Activated naive CD8-positive, alpha-beta T cell treated with anti-CD3 and anti-CD28 coated beads, Interleukin-2, amount 50 U/mL, for 16 hours (primary cell): ENCODE measurements at places on chromosomes 5 and 9.

- no peak for DNase-seq
Measured at GRCh38 chr9:94528886-94529285, 26.0 kb upstream of the PCAT7 start.

GRCh38 chr5:111649516-111649915, 107.5 kb downstream of the NREP start:
- no peak for DNase-seq

DNA sequence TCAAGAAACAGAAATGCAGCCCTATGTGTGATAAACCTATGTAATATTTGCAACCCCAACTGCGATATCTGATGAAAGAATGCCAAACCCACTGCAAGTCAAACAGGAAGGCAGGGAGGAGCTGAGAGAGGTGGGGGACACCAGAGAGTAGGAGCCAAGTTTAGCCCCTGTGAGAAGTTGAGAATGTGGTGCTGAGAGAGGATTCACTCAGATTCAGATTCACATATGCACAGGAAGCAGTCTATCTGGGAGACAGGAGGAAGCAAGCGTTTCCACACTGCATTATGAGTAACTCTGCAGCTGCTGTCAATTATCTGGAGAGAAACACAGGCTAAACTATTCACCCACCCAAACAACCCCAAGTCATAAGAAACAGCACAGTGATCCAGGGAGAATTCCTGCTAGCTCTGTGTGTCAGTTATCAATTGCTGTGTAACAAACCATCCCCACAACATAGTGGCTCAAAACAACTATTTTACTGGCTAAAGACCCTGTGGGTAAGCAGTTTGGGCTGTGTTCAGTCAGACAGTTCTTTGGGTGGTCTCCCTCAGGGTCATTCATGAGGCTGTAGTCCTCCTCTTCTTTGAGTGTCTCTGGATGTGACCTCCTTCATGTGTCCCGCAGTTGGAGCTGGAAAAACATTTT, 161.9 kb upstream of the RAI14 start:
- DNase-seq: no peak

DNA sequence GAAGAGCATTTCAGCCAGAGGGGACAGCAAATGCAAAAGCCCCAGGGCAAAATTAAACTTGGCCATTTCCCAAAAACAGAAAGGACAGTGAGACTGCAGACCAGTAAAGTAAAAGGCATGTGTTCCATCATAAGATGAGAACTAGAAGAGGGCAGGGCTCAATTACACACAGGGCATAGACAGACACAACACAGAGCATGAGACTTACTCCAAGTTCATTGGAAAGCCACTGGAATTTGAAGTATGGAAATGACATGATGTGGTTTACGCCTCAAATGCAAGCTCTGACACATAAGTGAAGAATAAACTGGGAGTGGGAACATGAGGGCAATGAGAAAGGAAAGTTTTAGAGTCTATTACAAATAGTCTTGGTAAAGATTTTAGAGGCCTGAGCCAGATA, 446.6 kb upstream of the GRIA1 start:
- no peak for DNase-seq

DNA sequence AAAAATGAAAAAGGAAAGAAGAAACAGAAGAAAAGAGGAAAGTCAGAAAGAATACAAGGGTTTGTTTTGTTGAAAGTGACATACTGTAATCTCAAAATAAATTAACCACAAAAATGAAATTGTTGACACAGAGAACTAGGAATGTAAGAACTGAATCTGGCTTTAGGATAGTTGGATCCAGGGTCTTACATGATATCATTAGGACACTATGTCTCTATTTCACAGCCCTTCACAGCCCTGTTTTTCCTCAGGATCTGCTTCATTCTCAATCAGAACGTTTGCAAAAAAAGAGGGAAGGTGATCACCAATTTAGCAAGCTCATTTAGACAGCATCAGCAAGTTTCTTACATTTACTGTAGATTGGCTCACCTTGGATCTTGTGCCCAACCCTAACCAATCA, 188.5 kb upstream of the NREP start:
- no peak for DNase-seq

- DNase-seq: no peak
Measured at GRCh38 chr5:5473226-5473625, 50.7 kb downstream of the ICE1 start.

GRCh38 chr9:93255994-93256877, 72.3 kb downstream of the WNK2 start:
- DNase-seq: no peak

DNA sequence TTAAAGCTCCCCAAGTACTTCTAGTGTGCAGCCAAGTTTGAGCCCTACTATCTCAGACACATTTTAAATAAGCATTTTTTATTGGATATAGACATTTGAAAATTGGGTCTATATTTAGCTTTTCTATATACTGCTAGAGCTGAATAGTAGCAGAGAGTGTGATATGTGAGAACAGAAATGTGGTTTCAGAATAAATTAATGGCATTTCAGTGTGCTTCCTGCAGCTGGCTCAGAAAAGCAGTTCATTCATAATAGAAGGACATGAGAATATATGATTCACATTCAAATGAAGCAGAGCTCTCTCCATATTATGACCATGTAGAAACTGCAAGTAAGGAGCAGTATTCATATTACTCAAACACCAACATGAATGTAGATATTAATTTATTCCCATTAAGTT, 464.0 kb downstream of the PTPRD start:
- no peak for DNase-seq

- no peak for DNase-seq
Measured at GRCh38 chr5:10949856-10950630, 189.0 kb upstream of the DAP start.

GRCh38 chr9:114282926-114283325, 40.0 kb upstream of the ORM1 start:
- DNase-seq: no peak

GRCh38 chr5:99386406-99387077, 457.7 kb upstream of the CHD1 start:
- DNase-seq: no peak

DNA sequence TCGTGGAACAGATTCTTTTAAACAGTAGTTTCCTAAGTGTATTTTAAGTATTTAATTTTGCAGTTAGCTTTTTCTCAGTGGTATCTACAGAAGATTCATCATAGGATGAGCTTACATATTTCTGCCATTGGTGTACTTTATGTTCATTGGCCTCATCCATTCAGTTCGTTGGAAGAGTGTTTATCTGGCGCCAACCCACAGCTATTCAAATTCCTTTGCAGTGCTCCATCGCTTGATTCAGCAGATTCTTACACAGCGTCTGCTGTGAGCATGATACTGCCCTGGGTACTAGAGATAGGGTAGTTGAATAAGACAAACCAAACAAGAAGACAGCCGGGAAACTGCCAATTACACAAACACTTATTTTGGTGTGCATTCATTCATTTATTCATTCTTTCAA, 55.1 kb downstream of the NUP214 start:
- no peak for DNase-seq

DNA sequence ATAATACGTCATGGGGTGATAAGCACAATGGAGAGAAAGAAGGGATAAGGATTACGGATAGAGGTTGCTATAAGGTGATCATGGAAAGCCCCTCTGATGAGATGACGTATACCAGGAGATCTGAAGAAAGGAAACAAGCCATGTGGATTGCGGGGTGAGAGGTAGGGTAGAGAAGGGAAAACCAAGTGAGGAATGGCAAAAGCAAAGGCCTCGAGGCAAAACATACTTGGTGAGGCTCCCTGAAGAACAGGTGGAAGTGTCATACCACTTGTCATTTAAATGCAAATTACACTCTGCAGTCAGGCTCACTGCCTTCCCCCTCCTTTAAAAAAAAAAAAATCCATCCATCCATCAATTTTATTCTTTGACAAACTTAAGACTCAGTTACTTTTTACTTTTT, 420.8 kb downstream of the RAB3C start:
- no peak for DNase-seq

GRCh38 chr9:134355158-134355557, 28.9 kb downstream of the RXRA start:
- DNase-seq: no peak

- DNase-seq: no peak
Measured at GRCh38 chr9:122186301-122186700, 26.6 kb downstream of the MORN5 start.

GRCh38 chr9:77841739-77842386, 189.7 kb downstream of the GNAQ start:
- DNase-seq: no peak
